Type B pancreatic cell (in vitro differentiated cells): ENCODE measurements at places on chromosomes 5 and 9. TPM values are rescaled to one million over a fixed set of nuclear protein-coding genes. Genes with fewer than 3 reads are reported as not detected.

- no peaks in the 10 kb centered on the region for H3K36me3 ChIP-seq
- peaks cover 24% of the 10 kb centered on the region for H3K4me1 ChIP-seq
- H3K27ac ChIP-seq = no peak overlapping the region
- no peak for DNase-seq
- no peak overlapping the region for H3K4me3 ChIP-seq
These were observed 153.0 kb downstream of the DENND1A start for GRCh38 chr9:123776708-123777537.

DNA sequence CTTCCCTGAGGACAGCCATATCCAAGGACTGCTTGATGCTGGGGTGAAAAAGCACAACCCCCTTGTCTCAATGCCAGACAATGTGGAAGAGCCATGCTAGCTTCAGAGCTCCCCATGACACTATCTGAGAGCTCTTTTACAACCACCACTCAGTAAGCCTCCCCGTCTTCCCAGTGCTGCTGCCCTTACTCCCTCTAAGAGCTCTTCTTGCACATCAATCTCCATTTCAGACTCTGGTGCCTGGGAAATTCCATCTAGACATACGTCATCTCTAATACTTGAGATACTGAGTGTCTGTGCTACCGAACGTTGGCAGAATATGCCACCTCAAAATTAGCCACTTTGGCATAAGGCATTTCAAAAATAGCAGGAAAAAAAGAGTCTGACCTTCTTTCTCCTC, 94.5 kb downstream of the EDIL3 start:
- no peaks in the 10 kb centered on the region for H3K36me3 ChIP-seq
- no peaks in the 10 kb centered on the region for H3K4me1 ChIP-seq
- DNase-seq = no peak
- no peaks in the 10 kb centered on the region for H3K27me3 ChIP-seq
- no peak overlapping the region for H3K27ac ChIP-seq
- no peak overlapping the region for H3K4me3 ChIP-seq

GRCh38 chr9:27638716-27639115, 65.4 kb upstream of the C9orf72 start:
- no peak for DNase-seq
- H3K36me3 ChIP-seq = no peaks in the 10 kb centered on the region
- H3K4me1 ChIP-seq = no peaks in the 10 kb centered on the region
- H3K4me3 ChIP-seq = no peak overlapping the region

- H3K27ac ChIP-seq = no peak overlapping the region
- no peaks in the 10 kb centered on the region for H3K4me1 ChIP-seq
- no peak for DNase-seq
- no peaks in the 10 kb centered on the region for H3K27me3 ChIP-seq
These were observed 333.5 kb downstream of the KCNN2 start for GRCh38 chr5:114695292-114695904.

DNA sequence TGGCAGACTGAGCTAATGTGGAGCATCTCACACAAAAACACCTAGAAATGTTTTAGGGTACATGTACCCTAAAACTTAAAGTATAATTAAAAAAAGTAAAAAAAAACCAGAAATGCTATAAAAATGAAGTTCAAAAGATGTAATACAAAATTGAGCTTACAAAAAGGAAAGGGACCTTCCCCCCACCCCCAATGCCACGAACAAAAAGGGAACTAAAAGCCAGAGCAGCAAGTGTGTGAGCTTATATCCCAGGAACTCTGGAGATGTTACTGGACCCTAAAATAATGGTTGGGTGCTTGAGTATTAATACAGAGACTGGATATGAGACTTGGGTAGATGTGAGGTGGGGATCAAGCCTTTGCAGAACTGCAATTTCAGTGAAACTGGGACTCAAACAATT, 11.0 kb downstream of the SPATA9 start:
- no peaks in the 10 kb centered on the region for H3K27me3 ChIP-seq
- H3K27ac ChIP-seq = no peak overlapping the region
- no peak for DNase-seq
- no peak overlapping the region for H3K4me3 ChIP-seq

- peak; percentile 69 for DNase-seq
- no peaks in the 10 kb centered on the region for H3K27me3 ChIP-seq
- no peak overlapping the region for H3K4me3 ChIP-seq
- H3K36me3 ChIP-seq = no peaks in the 10 kb centered on the region
- H3K4me1 ChIP-seq = peaks cover 38% of the 10 kb centered on the region
These were observed 14.8 kb downstream of the NCS1 start for GRCh38 chr9:130186839-130187522.

GRCh38 chr5:1069720-1070088, 42.2 kb downstream of the SLC12A7 start:
- DNase-seq = no peak
- no peaks in the 10 kb centered on the region for H3K4me1 ChIP-seq
- no peaks in the 10 kb centered on the region for H3K27me3 ChIP-seq
- H3K4me3 ChIP-seq = no peak overlapping the region

GRCh38 chr5:99054972-99055371, 126.2 kb upstream of the CHD1 start:
- H3K27me3 ChIP-seq = no peaks in the 10 kb centered on the region
- H3K4me1 ChIP-seq = peaks cover 9% of the 10 kb centered on the region
- no peak for DNase-seq
- H3K36me3 ChIP-seq = no peaks in the 10 kb centered on the region
- H3K4me3 ChIP-seq = no peak overlapping the region

GRCh38 chr9:124040935-124041816, 29.6 kb downstream of the LHX2 start:
- H3K27ac ChIP-seq = no peak overlapping the region
- DNase-seq = no peak
- no peaks in the 10 kb centered on the region for H3K36me3 ChIP-seq
- peaks cover 6% of the 10 kb centered on the region for H3K4me1 ChIP-seq

DNA sequence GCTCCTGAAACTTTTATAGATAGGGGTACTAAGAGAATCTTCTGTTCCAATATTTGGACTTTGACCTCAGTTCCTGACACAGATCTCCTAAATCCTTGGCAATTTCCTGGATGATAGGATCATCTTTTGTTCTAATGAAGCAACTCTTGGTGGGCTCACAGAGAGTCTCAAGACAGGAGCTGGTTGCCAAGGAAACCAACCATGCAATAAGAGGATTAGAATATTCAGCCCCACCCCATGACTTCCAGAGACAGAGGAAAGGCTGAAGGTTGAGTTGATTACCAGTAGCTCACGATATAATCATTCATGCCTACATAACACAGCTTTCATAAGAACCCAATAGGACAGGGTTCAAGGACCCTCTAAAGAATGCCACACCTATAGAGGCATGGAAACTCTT, 2050.2 kb upstream of the CDH6 start:
- no peak overlapping the region for H3K27ac ChIP-seq
- H3K4me3 ChIP-seq = no peak overlapping the region
- H3K36me3 ChIP-seq = no peaks in the 10 kb centered on the region
- peaks cover 4% of the 10 kb centered on the region for H3K27me3 ChIP-seq

GRCh38 chr5:92505145-92505544, 1075.9 kb downstream of the NR2F1-AS1 start:
- no peak overlapping the region for H3K4me3 ChIP-seq
- no peaks in the 10 kb centered on the region for H3K4me1 ChIP-seq
- H3K27me3 ChIP-seq = no peaks in the 10 kb centered on the region
- no peak overlapping the region for H3K27ac ChIP-seq
- H3K36me3 ChIP-seq = no peaks in the 10 kb centered on the region

GRCh38 chr5:23528677-23529076, 21.3 kb downstream of the PRDM9 start:
- no peak for DNase-seq
- no peak overlapping the region for H3K27ac ChIP-seq
- peaks cover 7% of the 10 kb centered on the region for H3K27me3 ChIP-seq
- H3K36me3 ChIP-seq = no peaks in the 10 kb centered on the region
- no peak overlapping the region for H3K4me3 ChIP-seq
- no peaks in the 10 kb centered on the region for H3K4me1 ChIP-seq

- peak within 1 kb of the TSS; percentile 85 for H3K27ac ChIP-seq
- DNase-seq = peak; percentile 82
- peaks cover 10% of the 10 kb centered on the region for H3K4me1 ChIP-seq
- H3K4me3 ChIP-seq = peak within 1 kb of the TSS; percentile 88
- no peaks in the 10 kb centered on the region for H3K36me3 ChIP-seq
These were observed at the start of gene ELOVL7 for GRCh38 chr5:60843936-60844905. Gene ELOVL7, minus strand, starts transcription at chr5:60844269. Its CDS starts 56,872 bp downstream, at chr5:60787397.

GRCh38 chr5:114249823-114250222, 112.0 kb upstream of the KCNN2 start:
- no peaks in the 10 kb centered on the region for H3K27me3 ChIP-seq
- no peak for DNase-seq
- H3K4me1 ChIP-seq = no peaks in the 10 kb centered on the region
- no peak overlapping the region for H3K27ac ChIP-seq
- no peaks in the 10 kb centered on the region for H3K36me3 ChIP-seq

- H3K4me1 ChIP-seq = peaks cover 12% of the 10 kb centered on the region
- DNase-seq = no peak
- H3K27me3 ChIP-seq = no peaks in the 10 kb centered on the region
- no peak overlapping the region for H3K27ac ChIP-seq
- no peaks in the 10 kb centered on the region for H3K36me3 ChIP-seq
These were observed 32.1 kb downstream of the MARCHF3 start for GRCh38 chr5:126998201-126998631.

DNA sequence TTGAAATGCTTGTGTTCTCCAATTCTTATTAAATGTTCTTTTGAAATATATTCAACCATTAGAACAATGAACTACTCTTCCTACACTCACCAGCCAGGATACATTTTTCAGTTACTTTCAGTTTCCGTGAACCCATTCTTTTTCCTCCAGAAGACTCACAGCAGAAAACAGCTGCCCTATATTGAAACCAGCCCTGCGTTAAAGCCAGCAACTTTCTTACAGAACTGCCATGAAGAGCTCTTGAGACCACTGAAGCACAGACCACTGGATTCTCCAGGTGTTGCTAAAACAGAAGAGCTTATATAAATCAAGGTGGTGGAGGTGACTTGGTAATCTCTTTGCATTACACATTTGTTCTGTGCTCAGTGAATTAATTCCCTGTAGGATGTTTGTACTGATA, 365.9 kb upstream of the C9orf72 start:
- peaks cover 18% of the 10 kb centered on the region for H3K4me1 ChIP-seq
- no peak overlapping the region for H3K4me3 ChIP-seq
- H3K36me3 ChIP-seq = no peaks in the 10 kb centered on the region
- DNase-seq = no peak
- no peak overlapping the region for H3K27ac ChIP-seq
- H3K27me3 ChIP-seq = no peaks in the 10 kb centered on the region

DNA sequence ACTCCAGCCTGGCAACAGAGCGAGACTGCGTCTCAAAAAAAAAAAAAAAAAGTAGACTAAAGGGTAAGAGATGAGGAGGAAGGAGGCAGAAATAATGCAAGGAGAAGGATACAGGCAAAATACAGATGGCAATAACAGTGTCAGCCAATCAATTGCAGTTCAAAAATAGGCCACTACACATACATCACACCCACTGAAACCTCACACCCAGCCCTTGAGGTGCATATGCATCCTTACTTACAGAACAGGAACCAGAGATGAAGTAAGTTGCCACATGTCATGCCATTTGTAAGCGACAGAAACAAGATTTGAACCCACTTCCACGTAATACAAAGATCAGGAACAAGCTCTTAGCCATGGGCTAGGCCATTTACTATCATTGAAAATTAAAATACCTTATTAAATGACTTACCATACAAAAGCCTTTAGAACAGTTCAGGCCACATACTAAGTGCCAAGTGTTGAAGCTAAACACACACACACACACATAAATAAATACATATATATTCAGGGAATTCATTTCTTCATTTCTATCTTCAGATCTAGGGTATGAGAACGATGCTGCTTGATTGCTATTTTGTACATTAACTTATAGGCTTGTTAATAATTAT, 98.4 kb downstream of the FNBP1 start:
- H3K27ac ChIP-seq = peak overlapping the region; percentile 18
- no peak for DNase-seq
- H3K4me1 ChIP-seq = no peaks in the 10 kb centered on the region
- H3K4me3 ChIP-seq = no peak overlapping the region

GRCh38 chr5:107389130-107389774, 281.5 kb downstream of the EFNA5 start:
- DNase-seq = no peak
- peaks cover 14% of the 10 kb centered on the region for H3K36me3 ChIP-seq
- peak overlapping the region; percentile 46 for H3K4me3 ChIP-seq
- no peaks in the 10 kb centered on the region for H3K27me3 ChIP-seq
- H3K27ac ChIP-seq = peak overlapping the region; percentile 74

DNA sequence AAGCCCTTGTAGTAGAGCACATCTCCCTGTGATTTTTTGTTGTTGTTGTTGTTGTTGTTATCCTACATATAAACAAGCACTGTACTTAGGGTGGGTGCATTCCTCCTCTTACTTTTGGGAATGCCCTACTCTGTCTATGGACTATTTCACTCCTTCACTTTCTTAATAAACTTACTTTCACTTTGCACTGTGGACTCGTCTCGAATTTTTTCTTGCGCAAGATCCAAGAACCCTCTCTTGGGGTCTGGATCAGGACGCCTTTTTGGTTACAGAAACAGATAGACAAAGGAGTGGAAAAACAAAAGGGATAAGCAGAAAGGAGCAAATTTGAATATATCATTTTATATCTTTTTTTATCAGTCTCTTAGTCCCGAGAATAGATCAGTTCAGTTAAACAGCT, 14.4 kb upstream of the PAIP1 start:
- H3K4me1 ChIP-seq = no peaks in the 10 kb centered on the region
- DNase-seq = no peak
- H3K36me3 ChIP-seq = peaks cover 9% of the 10 kb centered on the region
- no peak overlapping the region for H3K4me3 ChIP-seq
- no peak overlapping the region for H3K27ac ChIP-seq

- no peak overlapping the region for H3K27ac ChIP-seq
- H3K4me1 ChIP-seq = no peaks in the 10 kb centered on the region
- H3K4me3 ChIP-seq = no peak overlapping the region
- no peak for DNase-seq
These were observed 34.3 kb upstream of the RNF130 start for GRCh38 chr5:180105827-180106312.

GRCh38 chr9:87760529-87760928, 34.6 kb downstream of the CTSL start:
- no peaks in the 10 kb centered on the region for H3K4me1 ChIP-seq
- H3K4me3 ChIP-seq = no peak overlapping the region
- H3K27me3 ChIP-seq = no peaks in the 10 kb centered on the region
- H3K27ac ChIP-seq = no peak overlapping the region

DNA sequence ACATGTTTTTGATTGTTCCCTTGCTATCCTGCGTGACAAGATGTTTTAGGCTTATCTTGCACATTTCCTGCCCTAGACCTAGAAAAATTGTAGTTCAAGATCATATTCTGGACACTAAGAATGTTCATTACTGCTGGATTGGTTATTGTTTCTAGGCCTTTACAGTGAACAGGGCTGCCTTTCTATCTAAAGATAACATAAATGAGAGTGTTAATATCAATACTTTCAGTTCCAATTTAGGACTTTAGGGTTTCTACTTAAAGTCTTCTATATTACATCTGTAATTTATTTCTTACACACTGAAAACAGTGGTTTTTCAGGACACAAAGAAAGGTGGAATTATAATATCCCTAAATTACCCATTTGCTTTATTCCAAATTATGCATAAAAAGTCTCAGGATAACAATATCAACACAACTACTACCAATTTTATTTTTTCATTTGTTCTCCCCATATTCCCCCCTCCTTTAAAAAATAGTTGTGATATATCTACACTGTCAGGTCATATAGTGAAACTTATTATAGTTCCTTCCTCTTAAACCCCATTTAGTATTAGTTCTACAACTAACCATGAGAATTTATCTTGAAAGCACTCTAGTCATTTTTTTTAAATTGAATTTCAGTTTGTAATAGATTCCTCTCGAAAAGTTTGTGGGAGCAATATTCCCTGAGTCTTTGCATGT, 293.9 kb upstream of the RIOK2 start:
- no peak for DNase-seq
- no peaks in the 10 kb centered on the region for H3K27me3 ChIP-seq
- H3K4me1 ChIP-seq = no peaks in the 10 kb centered on the region
- no peak overlapping the region for H3K4me3 ChIP-seq
- H3K36me3 ChIP-seq = no peaks in the 10 kb centered on the region

FOXD4 gene
- 0.17 and 0.75 TPM in 2 replicates for total RNA-seq

ADGRV1 gene
- total RNA-seq = 13.6 and 29.5 TPM in 2 replicates

CCDC183 gene
- 2.9 and 6.1 TPM in 2 replicates for total RNA-seq

CD74 gene
- total RNA-seq = 24.9 and 37.2 TPM in 2 replicates

CDKN2B gene
- total RNA-seq = 18.4 and 64.0 TPM in 2 replicates

CCNJL gene
- total RNA-seq = 7.2 and 16.6 TPM in 2 replicates
